ENCODE measurements at places on chromosomes 12 and 14.

DNA sequence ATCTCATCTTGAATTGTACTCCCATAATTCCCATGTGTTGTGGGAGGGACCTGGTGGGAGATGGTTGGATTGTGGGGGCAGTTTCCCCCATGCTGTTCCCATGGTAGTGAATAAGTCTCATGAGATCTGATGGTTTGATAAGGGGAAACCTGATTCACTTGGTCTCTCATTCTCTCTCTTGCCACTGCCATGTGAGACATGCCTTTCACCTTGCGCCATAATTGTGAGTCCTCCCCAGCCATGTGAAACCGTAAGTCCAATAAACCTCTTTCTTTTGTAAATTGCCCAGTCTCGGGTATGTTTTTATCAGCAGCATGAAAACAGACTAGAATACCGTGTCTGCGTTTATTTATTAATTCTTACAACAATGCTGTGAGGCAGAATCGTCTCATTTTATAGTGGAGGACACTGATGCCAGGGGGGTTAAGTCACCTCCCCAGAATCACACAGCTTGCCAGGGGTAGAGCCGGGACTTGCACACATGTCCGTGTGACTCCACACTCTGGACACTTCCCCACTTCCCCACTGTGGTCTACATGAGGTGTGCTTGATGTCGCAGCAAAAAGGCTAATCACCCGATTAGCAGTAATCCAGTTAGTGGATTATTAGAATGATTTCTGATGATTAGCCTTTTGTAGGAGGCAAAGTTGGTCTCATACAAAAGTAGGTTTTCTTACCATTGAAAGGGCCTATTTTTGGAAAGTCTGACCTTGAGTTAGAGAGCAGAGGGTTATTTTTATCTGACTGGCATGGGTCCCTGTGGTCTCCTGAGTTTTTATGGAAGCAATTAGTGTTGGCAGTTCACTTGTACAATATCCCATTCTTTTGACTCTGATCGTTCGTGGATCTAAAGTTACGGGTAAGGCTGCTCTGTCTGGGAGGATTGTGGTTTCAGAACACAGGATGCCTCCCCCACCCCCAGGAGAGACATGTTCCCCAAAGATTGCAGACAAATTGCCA is 47.4 kb upstream of the BCL7A start:
- DNase-seq = no peak

GRCh38 chr12:53561590-53561953 is 54.3 kb upstream of the NPFF start:
- no peak for DNase-seq

DNA sequence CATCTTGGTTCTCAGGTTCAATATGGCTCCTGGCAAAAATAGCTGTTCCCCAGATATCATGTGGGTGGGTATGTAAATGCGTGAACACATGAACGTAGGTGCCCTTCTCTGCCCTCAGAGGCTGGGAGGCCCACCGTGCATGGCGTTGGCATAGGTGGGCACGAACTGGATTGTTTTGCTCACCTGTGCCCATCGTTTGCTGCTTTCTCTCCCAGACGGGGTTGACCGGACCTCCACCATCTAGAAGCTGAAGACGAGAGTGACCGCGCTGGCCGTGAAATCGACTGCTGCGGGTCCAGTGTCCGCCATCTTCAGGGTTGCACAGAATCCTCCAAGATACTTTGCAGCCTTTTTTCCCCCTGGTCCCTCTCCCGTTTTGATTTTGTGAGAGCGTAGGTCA is 113.9 kb downstream of the GCH1 start:
- DNase-seq = no peak

- DNase-seq = no peak
Measured at GRCh38 chr14:22538671-22539228, 50.3 kb downstream of the DAD1 start.

- no peak for DNase-seq
Measured at GRCh38 chr12:101698800-101699347, 1.4 kb downstream of the CHPT1 start.
